ENCODE measurements at places on chromosomes 7 and 10.

GRCh38 chr10:1205450-1206030 is 149.4 kb downstream of the WDR37 start:
- no peak for DNase-seq

- peak; percentile 42 for DNase-seq
Observed at GRCh38 chr10:117005026-117005526, at the start of gene SHTN1. TSS of gene SHTN1 (minus strand) at chr10:117005187. CDS start at chr10:117005079, 108 bp downstream.

- DNase-seq = no peak
Observed at GRCh38 chr7:46428295-46428694, 507.2 kb upstream of the IGFBP3 start.

- DNase-seq = no peak
Observed at GRCh38 chr7:18016547-18017444, 10.8 kb downstream of the PRPS1L1 start.

DNA sequence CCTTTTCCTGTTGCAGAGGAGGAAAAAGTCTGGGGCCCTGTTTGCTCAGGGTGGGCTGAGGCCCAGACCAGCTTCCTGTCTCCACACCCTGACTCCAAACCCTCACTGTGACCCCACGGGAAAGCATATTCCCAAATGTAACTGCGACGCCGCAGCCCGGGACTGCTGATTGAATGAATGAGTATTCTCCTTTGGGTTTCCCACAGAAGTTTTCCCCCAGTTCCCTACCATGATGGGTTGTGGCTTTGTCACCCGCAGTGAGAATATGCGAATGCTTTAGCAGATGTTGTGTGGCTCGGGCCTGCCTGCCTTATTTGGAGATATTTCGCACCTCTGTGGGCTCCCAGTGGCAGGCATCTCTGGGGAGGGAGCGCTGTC is 50.6 kb downstream of the MGMT start:
- DNase-seq = no peak

DNA sequence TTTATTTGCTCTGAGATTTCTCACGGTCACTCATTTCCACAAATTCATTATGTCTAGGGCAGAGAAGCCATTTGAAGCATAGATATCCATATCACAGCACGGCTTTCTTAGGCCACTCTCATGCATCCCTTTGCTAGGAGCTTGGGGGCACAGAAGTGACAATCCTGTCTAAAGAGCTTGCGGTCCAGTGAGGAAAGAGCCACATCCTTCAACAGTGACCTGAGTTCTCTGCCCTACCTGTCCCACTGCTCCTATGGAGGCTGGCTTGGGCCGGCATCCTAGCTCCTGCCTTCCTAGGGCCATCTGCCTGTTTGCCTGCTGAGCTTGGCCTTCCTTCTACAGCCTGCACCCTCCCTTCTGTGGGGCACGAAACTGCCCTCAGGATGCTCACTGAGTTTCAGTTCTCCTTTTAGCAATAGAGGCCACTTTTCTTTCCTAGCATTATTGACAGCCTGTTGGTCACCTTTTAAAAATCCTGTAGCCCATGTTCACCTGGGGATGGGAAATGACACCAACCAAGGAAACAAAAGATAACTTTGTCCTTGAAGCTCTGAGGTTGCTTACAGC is 212.1 kb upstream of the GRB10 start:
- no peak for DNase-seq

DNA sequence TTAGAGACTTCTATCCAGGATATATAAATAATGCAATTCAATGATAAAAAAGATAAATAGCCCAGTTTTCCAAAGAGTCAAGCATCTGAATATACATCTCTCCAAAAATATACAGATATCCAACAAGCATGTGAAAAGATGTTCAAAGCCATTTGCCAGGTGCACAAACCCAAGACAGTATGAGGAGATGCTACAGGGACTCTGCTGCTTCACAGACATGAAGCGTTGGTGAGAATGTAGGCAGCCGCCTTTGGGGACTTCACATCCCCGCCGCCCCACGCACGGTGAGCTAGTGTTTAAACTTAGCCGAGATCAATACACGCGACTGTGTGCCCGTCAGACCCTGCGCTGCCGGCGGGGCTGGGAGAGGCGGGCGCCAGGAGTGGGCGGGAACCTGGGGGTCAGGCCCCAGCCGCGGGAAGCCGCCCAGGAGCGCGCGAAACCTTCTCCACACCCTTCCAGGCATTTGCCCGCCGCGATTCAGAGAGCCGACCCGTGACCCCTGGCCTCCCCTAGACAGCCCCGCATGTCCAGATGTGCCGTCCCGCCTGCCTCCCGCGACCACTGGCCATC is 927 bp upstream of the ALOX5 start:
- DNase-seq = no peak

DNA sequence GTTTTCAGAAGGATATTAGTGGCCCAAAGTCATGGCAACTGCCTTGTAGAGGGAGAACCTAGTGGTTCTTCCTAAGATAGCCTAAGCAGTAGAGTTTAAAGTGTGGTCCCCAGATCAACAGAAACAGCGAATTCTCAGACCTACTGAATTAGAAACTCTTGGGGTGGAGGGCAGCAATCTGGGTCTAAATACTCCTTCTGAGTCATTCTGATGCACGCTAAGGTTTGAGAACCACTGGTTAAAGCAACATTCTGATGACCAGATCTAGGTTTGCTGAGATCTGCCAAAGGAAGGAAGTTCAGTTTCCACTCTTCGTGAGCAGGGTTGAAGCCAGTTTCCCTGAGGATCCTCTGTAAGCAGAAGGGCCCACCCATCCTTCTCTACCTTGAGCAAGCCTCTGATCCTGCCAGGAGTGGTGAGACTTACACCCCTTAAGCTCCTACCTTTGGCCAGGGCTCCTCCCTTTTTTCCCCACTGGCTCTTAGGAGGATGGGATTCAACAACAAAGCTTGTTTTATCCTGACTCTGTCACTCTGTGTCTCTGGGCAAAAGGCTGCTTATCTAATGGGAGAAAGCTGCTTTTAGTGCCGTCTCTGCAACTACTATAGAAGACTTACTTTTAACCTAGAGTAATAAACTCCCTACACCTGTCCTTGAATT is 26.8 kb upstream of the TRUB1 start:
- DNase-seq = no peak

- no peak for DNase-seq
Observed at GRCh38 chr7:70134029-70134770, 535.9 kb downstream of the AUTS2 start.

DNA sequence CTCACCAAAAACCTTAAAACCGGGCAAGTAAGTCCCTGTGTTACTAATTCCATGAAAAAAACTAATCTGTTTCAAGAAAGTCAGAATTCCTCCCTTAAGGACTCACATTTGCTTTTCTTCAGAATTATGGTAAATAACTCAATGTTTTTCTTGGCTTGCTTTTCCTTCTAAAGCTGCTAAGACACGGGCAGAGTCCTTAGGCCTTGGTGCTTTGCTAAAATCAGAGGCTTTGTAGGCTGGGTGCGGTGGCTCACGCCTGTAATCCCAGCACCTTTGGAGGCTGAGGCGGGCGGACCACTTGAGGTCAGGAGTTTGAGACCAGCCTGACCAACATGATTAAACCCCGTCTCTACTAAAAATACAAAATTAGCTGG is 32.0 kb downstream of the GNA12 start:
- DNase-seq = no peak

DNA sequence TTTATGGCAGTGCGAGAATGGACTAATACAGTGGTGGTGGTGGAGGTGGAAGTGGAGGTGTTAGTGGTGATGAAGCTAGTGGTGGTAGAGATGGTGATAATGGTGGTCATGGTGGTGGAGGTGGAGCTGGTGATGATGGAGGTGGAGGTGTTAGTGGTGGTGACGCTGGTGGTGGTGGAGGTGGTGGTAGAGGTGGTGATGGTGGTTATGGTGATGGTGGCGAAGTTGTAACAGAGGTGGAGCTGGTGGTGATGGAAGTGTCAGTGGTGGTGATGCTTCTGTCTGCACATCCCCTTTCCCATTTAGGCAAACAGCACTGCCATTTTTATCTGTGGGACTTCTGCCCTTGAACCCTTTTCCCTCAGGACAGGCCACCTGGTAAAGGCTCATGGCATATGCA is 7.4 kb upstream of the PTPRN2 start:
- DNase-seq = no peak

DNA sequence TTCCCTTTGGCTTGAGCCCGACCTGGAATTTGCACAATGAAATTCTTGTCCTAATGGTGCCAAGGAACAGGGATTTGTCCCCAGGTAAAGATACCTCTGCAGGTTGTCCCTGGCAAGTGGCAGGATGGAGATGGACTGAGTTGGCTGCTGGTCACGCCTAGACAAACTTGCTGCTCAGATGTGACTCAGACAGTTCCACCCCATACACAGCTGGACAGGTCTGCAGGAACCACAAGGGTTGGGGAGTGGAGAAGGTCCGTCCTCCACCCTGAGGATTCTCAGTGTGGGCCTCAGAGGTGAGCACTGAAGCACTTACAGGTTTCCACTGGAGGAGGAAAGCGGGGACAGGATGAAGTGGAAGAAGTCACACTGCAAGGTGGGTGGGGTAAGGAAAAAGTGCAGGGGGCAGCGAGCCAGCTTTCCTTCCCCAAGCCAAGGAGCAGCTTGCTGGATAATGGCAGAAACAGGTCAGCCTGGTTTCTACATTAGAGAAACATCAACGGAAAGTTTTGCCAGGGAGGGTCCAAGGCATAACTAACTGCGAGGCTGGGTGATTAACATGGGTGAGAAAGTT is 20.5 kb downstream of the ITPRIP start:
- DNase-seq = no peak

DNA sequence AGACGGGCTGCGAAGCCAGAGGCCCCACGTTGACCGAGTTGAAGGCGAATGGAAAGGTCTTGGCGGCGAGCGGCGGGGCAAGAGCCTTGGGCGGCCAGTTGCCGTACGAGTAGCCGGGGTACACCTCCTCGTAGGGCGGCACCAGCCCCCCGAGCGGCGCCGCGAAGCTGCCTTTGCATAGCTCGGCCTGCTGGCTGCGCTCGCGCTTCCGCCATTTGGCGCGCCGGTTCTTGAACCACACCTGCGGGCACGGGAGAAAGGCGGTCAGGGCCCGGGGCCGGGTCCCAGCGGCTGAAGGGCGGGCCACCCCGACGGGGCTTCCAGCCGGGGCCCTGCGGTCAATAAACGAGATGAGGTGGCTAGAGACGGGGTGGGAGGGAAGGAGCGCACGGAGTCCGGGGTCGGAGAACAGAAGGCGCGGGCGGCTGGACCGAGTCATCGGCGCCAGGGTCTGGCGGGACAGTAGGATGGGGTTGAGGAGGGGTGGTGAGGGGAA is 4.8 kb downstream of the ELOVL3 start:
- no peak for DNase-seq

GRCh38 chr10:103869336-103869735 is 14.0 kb upstream of the SH3PXD2A start:
- no peak for DNase-seq

DNA sequence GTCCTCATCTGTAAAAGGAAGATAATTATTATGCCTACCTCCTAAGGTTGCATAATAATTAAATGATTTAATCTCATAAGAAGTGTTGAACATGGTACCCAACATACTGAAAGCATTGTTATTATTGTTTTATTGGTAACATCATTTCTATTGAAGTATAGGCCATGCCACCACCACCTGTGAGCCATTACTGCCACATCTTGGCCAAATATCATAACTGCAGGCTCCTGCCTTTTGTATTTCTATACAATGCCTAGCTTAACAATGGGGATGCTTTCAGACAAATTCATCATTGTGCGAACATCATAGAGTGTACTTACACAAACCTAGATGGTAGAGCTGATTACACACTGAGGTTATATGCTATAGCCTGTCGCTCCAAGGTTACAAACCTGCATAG is 61.1 kb upstream of the NPSR1 start:
- no peak for DNase-seq

GRCh38 chr10:9331583-9332008 is 1277.1 kb downstream of the GATA3 start:
- DNase-seq = peak; percentile 27

GRCh38 chr10:131646551-131647525 is 254.0 kb upstream of the PPP2R2D start:
- DNase-seq = no peak

DNA sequence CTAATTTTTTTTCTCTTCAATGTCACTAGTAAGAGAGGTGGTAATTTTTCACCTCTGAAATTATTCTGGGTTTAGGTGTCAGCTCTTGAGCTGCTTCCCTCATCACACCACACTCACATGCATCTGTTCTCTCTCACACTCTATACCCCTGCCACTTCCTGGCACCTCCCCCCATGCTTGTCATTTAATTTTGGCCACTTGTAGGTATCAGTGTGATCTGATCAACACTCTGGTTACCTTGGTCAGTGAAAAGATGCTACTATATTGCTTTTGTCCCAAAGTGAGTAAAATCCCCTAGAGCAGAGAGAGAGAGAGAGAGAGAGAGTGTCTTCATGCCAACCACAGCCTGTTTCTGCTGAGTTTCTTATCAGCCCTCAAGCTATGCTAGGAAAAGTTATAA is 42.5 kb downstream of the STK17A start:
- no peak for DNase-seq

GRCh38 chr10:32982911-32983909 is 25.2 kb upstream of the ITGB1 start:
- DNase-seq = no peak

DNA sequence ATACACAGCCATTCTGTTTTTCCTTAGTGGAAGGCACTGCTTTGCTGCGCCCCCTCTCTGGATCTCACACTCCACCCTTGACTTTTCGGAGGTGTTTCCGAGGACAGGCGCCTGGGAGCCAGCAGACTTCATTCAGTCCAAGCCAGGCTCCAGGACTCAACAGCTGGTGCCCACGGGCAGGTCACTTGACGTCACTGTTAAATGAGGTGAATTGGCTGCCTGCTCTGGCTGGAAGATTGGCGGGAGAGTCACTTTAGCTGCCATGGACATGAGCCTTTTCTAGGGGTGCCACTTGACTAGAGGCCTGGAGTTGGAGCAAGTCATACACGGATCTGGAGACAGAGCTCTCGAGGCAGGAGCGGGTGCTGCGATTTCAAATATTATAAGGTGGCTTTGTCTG is 3.2 kb downstream of the HTRA1 start:
- DNase-seq = no peak

- no peak for DNase-seq
Observed at GRCh38 chr7:21942955-21943354, 2.7 kb downstream of the CDCA7L start.

GRCh38 chr7:13724977-13725566 is 264.4 kb downstream of the ETV1 start:
- no peak for DNase-seq

All from left renal pelvis (tissue), 4 donors.